ENCODE measurements at places on chromosomes 12 and 14.

- DNase-seq, result no peak
These were observed 16.2 kb upstream of the FUT8 start for GRCh38 chr14:65396082-65396910.

DNA sequence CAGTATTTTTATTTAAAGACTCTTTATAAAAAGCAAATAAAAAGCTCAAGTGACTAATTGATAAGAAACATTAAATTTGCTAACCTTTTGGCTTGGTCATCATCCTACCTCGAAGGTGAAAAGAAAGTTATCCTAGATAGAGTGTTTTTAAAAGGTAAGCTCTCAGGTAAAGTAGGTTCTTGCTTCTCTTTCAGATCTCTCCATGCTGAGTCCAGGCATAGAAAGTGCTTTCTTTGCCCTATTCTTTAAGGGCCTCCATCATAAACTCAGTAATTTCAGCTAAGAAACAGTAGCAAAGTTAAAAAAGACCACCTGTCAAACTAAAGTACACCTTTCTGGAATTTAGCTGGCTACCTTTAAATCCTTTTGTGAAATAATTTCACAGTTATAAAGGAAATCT, 20.6 kb upstream of the ANHX start:
- no peak for DNase-seq

- no peak for DNase-seq
These were observed 203.7 kb downstream of the LRFN5 start for GRCh38 chr14:41810362-41810761.

DNA sequence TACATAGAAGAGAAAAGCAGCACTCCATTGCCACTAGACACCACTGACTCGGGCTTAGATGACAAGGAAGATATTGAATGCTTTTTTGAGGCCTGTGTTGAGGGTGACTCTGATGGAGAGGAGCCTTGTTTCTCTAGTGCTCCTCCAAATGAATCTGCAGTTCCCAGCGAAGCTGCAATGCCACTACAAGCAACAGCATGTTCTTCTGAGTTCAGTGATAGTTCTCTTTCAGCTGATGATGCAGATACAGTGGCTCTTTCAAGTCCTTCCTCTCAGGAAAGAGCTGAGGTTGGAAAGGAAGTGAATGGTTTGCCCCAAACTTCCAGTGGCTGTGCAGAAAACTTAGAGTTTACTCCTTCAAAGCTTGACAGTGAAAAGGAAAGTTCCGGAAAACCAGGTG, 114.5 kb upstream of the NPAS3 start:
- DNase-seq, result no peak

DNA sequence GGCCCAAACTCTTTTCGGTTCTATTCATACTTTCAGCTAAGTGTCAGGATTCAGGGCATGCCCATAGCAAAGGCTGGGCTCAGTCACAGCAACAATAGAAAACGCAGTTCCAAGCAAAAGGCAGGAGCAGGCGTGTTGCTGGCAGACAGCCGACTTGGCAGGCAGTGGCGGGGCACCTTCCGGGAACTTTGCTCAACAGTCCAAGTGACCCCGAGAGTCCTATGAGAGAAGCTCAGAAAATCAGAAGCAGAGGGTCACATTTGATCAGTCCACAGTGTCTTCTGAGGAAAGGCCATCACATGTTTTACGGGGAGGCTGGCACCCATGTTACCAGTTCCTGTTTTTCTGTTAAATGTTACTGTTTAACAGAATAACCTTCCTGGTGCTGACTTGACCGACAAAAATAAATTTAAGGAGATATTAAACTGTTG, 115.0 kb downstream of the DACT1 start:
- no peak for DNase-seq
